LHCN-M2 (cell line): ENCODE measurements at places on chromosomes 7 and 10. TPM values are rescaled to one million over a fixed set of nuclear protein-coding genes. Genes with fewer than 3 reads are reported as not detected.
A peak's percentile ranks its signal among the peaks of the same experiment; 100 is the strongest.

Gene PNLIP
- total RNA-seq, result 0.13 and 0.34 TPM in 2 replicates

Gene ZC3HAV1L
- 22.3 and 23.9 TPM in 2 replicates for total RNA-seq

Gene SPDYE1
- not detected in 2 replicates for total RNA-seq

Gene CFTR
- total RNA-seq, result not detected in 2 replicates

Gene TMEM176A
- not detected in 2 replicates for total RNA-seq

Gene PTPRE
- 5.2 and 6.8 TPM in 2 replicates for total RNA-seq

Gene OR2A42
- total RNA-seq, result not detected in 2 replicates

Gene GRID2IP
- not detected in 2 replicates for total RNA-seq

Gene OR6V1
- total RNA-seq, result not detected in 2 replicates

Gene PODXL
- 2.2 and 3.1 TPM in 2 replicates for total RNA-seq

Gene TBATA
- not detected in 2 replicates for total RNA-seq

Gene CACNA2D1
- 36.7 and 40.4 TPM in 2 replicates for total RNA-seq

Gene TMEM236
- total RNA-seq, result under 0.01 TPM in 2 replicates

GRCh38 chr7:44473295-44473694, 17.2 kb downstream of the NUDCD3 start:
- peak; percentile 34 for DNase-seq

- DNase-seq, result no peak
Measured at GRCh38 chr7:116630357-116630756, 41.6 kb upstream of the MET start.

- no peak for DNase-seq
Measured at GRCh38 chr7:143436325-143436946, 6.8 kb upstream of the TAS2R60 start.

GRCh38 chr10:132322586-132323048, 9.4 kb upstream of the LRRC27 start:
- DNase-seq, result peak; percentile 64

GRCh38 chr7:80823057-80823456, 95.8 kb downstream of the SEMA3C start:
- no peak for DNase-seq

GRCh38 chr10:69797959-69798358, 3.7 kb upstream of the COL13A1 start:
- no peak for DNase-seq

DNA sequence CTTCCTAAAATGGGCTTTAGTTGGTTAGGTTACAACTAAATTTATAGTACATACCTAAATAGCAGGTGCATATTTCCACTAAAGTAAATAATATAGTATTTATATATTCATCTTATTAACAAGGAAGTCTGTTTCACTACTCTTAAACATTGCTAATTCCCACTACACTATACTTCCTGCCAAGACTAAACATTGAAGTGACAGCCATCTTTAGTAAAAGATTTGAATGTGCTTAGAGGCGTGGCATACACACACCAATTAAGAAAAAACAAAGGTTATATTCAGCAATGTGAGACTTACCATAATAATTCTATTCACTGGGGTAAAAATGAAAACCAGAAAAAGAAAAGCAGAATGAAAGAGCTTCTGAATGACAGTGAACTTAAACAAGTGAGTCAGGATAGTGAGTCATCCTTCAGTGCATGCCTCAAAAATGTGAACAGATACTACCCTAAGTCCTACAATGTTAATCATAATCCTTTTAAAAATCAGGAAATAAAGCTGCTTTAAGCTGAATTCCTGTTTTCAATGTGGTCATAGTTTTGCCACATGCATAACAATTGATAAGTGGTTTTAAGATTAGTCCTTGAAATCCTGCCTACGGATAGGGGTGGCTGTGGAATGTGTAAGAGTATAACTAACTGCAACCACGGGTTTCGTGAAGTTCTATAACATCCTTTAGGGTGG, 59.4 kb downstream of the USP6NL start:
- peak; percentile 87 for DNase-seq

DNA sequence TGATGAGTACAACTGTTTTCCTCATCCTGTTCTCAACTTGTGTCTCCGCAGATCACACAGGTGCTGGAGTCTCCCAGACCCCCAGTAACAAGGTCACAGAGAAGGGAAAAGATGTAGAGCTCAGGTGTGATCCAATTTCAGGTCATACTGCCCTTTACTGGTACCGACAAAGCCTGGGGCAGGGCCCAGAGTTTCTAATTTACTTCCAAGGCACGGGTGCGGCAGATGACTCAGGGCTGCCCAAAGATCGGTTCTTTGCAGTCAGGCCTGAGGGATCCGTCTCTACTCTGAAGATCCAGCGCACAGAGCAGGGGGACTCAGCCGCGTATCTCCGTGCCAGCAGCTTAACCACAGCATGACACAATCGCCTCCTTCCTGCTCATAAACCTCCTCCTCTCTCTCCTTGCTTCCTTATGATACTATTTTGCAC, 126.7 kb upstream of the PRSS58 start:
- peak; percentile 94 for DNase-seq

GRCh38 chr7:28919510-28919909, 38.6 kb downstream of the TRIL start:
- DNase-seq, result no peak

GRCh38 chr10:112271982-112272381, 11.2 kb upstream of the TECTB start:
- peak; percentile 25 for DNase-seq

DNA sequence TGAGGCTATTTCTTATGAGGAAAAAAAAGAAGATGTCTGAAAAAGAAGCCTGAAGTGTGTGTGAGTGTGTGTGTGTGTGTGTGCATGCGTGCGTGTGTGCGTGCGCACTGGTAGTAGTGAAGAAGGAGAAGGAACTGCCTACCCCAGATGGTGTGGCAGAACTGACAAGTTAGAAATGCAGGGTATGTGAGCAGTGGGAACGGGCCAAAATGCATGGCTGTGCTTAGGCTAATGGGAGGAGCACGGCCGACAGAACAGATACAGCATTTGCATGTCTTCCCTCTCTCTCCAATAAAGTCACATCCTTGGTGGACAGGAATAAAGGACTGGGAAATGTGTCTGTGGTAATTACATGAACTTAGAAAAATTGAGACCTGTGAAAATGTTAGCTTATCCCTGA, 94.3 kb downstream of the IDE start:
- no peak for DNase-seq

DNA sequence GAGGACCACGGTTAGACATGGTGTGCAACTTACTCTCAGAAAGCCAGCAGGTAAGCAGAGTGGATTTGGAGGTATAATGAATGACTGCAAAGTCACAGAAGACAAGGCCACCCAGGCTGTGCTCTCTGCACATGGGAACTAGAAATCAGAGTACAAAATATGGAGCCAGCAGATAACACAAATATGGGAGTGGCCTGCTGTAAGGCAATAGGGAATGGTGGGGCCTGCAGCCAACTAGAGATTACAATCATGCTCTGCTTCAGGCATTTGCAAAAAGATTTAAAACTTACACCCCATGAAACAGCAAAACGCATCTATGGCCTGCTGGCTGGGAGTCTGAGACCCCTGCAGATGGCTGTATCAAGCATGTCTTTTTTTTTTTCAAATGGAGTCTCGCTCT, 47.0 kb downstream of the RGS10 start:
- no peak for DNase-seq

GRCh38 chr7:121043314-121044234, 55.1 kb downstream of the CPED1 start:
- DNase-seq, result no peak

DNA sequence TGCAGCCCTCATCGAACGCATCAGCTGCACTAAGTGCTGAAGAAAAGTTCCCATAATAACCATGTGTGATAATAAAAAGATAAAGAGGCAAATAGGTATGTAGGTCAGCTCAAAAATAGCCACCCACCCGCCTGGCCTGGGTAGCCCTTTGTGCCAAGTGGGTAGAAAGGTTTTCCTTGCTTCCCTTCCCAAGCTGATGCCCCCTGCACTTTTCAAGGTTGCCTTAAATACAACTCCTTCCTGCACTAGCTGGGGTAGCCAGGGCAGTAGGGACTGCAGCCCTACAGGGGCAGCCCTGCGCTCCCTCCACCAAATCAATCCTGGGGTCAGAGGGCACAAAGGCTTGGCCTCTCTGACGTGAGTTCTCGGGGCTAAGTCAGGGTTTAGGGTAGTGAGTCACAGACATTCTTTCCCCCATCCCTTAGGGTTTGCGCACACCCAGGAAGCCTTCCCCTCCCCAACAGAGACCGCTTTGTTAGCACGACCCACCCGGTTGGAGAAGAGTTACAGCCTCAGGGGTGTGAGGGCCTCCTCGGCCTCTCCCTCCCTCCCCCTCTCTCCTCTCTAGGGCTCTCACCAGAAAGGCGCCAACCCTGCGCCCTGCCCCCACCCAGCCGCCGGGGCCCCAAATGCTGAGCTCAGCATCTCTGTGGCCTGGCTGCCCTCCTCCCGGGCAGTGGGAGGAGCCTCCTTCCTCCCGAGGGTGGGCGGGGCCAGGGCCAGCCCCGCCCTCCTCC, 13.3 kb upstream of the DDIT4 start:
- peak; percentile 88 for DNase-seq

DNA sequence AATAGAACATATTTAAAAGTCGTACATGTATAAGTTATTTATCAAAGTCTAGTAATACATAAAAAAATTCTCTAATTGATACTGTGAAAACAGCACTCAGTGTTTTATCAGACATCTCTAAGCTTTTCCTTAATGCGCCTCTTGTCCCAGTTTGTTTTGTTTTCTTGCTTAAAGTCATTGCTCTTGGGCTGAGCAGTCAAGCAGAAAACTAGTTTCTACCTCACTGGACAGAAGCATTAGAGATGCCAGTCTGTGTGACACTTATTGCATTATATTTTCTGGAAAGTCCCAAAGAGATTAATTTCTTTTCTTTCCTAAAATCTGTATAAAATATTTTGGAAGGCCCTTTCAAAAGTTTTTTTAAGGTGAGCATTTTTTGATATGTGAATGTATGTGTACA, 236.2 kb downstream of the PCLO start:
- DNase-seq, result no peak

- DNase-seq, result no peak
Measured at GRCh38 chr7:134188311-134188710, 61.2 kb downstream of the LRGUK start.

DNA sequence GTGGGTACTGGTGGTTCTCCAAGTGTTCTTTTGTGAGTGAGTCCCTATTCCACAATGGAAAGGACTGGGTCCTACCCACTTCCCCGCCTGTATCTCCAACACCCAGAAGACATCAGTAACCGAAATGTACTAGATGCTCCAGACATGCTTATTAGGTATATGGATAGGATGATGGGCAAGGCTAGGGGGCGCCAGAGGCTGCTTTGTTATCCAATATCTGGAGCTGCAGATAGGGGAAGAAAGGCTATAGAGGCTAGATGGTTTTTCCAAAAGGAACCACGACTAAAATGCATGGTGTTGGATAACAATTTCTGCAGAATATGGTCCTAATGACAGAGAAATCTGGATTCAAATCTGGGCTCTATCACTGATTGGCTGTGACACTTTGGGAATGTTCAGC, 56.2 kb upstream of the TM9SF3 start:
- DNase-seq, result peak; percentile 25

DNA sequence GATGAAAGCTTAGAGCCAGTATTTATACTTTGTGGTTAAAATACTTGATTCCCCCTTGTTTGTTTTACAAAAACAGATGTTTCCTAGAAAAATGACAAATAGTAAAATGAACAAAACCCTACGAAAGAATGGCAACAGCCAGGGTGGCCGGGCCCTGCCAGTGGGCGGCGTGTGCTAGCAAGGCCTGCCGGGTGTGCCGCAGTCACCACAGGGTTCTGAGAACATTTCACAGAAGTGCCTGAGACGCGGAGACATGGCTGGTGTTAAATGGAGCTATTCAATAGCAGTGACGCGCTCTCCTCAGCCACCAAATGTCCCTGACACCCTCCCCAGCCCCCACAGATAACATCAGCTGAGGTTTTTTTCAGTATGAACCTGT, 14.5 kb downstream of the GPR146 start:
- DNase-seq, result peak; percentile 14

DNA sequence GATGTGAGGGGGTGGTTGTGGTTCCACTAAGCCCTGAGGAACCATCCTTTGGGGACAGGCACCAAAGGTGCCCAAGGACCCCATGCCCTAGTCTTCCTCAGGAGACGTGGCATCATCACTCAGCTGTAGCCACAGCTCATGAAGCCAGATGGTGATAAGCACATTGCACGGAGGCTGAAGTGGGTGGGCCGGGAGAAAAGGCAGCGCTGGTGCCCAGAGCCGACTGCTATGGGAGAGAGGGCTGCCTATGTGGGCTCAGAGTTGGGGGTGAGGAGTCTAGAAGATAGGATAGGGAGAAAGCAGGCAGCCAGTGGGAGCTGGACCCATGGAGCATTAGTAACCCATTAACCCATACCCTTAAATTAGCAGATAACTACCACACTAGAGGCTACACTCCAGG, 325.3 kb downstream of the RPS24 start:
- DNase-seq, result no peak

DNA sequence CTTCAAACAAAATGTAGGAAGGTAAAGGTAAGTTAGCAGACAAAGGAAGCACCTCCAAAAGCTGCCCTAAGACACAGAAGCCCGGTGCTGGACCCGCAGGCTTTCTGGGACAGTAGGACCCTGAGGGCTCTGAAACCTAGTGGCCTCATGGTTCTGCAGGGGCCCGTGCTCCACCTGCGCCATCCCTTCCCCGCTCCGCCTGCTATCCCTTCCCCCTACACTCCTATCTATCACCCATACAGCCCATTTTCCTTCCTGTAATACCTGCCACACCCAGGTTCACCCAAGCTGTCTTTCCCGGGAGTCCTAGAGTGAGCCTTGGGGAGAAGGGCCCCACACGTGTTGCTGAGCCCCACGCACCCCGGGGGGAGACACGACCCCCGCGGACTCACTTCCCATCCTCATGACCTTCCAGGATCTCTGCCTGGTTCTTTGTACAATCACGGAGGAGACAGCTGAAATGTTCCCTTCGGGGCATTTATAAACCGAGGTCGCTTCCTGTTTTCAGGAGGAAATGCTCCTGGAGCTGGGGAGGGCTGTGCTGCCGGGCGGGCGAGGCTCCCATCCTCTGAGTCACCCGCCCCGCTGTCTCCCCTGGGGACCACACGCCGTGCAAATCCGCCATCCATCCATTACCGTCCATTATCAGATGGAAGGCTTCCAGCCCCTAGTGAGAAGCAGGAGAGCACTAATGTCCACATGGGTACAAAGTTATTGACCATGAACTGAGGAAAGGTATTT, 251.7 kb upstream of the PITRM1 start:
- peak; percentile 84 for DNase-seq

- DNase-seq, result peak; percentile 94
Measured at GRCh38 chr7:129494041-129494440, 8.3 kb upstream of the SMKR1 start.

GRCh38 chr10:115937768-115938056, 335.3 kb downstream of the GFRA1 start:
- DNase-seq, result no peak

DNA sequence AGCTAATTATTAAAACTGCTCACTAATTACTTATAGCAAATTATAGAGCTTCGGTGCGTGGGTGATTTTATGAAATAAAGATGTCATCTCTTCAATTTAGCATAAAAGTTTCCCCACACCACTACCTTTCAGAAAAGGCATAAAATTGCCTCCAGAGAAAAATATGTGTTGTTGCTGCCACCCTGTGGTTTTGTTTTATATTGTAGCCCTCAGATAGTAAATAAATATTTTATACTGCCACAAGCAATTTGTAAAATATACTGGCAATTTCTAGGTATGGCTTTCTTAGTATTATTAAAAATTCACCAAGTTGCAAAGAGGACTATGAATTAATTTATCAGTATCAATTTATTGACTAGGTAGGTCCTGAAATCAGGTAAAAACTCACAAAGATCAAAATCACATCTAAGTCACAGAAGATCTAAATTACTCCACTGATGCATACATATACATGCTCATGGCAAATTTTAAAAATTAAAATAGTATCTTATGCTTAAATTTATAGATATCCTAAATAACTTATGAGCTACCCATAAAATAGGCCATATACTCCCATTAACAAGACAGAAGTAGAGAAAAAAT, 26.5 kb downstream of the ASNS start:
- DNase-seq, result peak; percentile 36

- no peak for DNase-seq
Measured at GRCh38 chr10:17101257-17101909, 28.2 kb downstream of the CUBN start.
